T-cell (primary cell): ENCODE measurements at places on chromosomes 12 and 14.

GRCh38 chr12:6470375-6471163, at the start of gene VAMP1:
VAMP1 (minus strand) TSS chr12:6470677; CDS start chr12:6470531, 146 bp downstream.
- DNase-seq = peak; percentile 96

GRCh38 chr14:66395300-66395699, 90.9 kb upstream of the CCDC196 start:
- DNase-seq = no peak

- no peak for DNase-seq
Observed at GRCh38 chr12:111261911-111262676, 106.8 kb downstream of the PHETA1 start.

- DNase-seq = no peak
Observed at GRCh38 chr12:90999527-90999926, 5.2 kb downstream of the EPYC start.

GRCh38 chr14:90321891-90322290, 9.8 kb downstream of the NRDE2 start:
- no peak for DNase-seq

GRCh38 chr12:54933376-54933775, 51.2 kb downstream of the TESPA1 start:
- no peak for DNase-seq

GRCh38 chr14:102055181-102055901, 31.5 kb downstream of the HSP90AA1 start:
- no peak for DNase-seq

DNA sequence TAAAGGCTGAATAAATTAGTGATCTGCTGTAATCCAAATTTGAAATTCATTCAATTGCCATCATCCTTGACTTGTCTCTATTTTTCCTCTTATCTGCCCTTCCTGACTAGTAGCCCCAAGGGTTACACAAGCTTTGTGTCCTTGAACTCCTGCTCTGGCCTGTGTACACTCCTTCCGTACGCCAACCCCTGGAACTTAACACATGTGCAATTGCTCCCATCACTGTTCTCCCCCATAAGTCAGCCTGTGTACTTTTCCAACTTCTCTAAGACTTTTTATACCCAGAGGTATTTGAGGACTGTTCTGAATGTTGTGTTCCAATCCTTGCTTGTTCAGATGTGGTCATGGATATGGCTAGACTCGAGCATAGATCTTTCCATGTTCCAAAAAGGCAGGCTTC, 171.1 kb upstream of the G2E3 start:
- no peak for DNase-seq

DNA sequence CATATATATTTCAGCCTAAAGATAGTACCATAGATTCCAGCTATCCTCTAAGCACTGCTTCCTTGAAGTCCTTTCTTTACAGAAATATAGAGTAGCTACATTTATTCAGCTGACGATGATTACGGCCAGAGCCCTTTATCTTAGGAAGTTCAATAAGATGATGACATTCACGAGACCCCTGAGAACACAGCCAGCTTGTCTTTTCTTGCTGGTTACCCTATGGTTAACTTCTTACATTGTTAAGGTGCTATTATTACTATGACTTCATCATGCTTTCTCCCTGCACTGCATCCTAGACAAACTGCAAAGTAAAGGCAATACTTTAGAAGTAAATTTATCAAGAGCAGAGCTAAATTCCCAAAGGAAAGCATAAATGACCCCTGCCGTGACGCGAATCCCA, 214.4 kb upstream of the LRFN5 start:
- DNase-seq = no peak

- no peak for DNase-seq
Observed at GRCh38 chr12:112828541-112828940, 37.0 kb downstream of the RPH3A start.

DNA sequence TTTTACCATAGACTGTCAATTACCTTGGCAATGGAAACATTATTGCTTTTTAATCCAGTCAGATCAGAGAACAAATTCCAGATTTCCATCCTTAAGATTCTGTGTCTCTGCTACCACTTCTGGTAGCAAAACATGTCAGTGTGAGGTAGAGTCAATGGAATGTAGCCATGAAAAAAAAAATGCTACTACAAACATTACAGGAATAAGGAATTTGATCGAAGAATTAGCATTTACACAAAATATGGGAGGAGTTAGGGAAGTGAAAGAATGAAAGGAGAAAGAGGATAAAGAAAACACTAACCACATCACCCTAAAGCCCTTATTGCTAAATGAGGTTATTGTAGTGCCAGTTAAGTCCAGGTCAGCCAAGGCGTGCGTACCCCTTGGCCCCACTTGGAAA, 9.2 kb downstream of the MED21 start:
- DNase-seq = no peak

DNA sequence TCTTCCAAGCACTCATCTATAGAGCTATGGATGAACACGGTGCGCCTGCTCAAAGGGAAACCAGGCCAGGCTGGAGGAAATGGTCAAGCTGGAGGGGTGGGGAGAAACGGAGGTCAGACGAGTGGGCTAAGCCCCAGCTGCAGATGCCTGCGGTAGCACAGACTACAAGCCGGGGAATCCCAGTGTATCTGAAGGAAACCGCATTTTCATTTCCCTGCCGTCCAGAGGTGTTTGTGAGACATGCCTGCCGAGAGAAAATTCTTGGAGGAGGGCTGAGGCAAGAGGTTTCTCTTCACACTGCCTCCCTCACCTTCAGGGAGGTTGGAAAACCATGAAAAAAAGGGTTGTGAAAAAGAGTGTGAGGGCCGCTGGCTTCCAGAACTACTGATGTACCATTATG, 102.0 kb upstream of the FOXN3 start:
- DNase-seq = no peak

DNA sequence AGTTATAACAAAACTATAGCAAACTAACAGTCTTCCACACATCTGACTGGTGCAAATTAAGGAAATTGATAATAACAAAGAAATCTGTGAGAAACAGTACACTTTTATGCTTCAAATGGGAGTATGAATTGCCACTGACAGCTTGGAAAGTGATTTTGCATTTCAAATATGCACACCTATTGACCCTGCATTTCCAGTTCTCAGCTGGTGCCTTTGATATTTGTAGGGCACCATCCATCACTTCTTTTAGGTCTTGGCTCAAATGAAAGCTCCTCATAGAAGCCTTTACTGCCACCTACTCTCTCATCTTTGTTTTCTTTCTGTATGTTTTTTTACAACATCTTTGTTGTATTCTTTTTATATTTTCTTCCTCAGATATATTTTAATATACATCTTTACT, 125.1 kb downstream of the ST8SIA1 start:
- DNase-seq = no peak

- no peak for DNase-seq
Observed at GRCh38 chr14:74917646-74918081, 5.4 kb downstream of the RPS6KL1 start.

GRCh38 chr14:82060219-82060618, 526.6 kb upstream of the SEL1L start:
- no peak for DNase-seq

- DNase-seq = no peak
Observed at GRCh38 chr12:117439531-117440001, 78.1 kb upstream of the NOS1 start.

- DNase-seq = no peak
Observed at GRCh38 chr12:51152953-51153352, 20.0 kb downstream of the TFCP2 start.

DNA sequence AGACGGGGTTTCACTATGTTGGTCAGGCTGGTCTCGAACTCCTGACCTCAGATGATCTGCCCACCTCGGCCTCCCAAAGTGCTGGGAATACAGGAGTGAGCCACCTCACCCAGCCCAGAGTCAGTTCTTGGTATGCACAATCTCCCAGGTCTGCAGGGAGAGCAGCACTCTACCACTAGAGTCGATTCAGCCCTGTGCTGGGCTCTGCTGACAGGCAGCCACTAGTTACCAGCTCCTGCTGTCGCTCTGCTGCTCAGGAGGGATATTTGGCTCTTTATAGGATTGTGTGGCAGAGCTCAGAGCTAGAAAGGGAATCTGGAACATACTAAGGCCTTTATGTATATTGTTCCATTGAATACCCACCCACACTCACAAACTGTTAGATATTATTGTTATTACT, 44.3 kb downstream of the SPTB start:
- DNase-seq = no peak

GRCh38 chr14:83520837-83521236, 1987.2 kb upstream of the SEL1L start:
- DNase-seq = no peak

DNA sequence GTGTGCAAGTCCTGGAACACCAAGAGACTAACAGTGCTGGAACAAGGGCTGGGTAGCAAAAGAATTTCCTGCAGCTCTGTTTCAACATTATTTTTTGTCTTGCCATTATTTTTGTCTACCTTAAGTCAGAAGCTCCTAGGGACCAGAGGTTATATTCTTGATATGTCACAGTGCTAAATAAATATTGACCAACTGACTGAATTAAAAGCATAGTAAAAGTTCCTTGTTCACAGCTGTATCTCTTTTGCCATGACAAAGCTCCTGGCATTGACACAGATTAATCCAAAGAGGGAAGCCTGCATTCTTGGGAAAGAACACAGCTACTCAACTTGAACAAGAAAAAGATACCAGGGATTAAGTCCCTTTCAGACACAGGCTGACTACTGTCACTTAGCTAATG, 136.5 kb downstream of the SPTSSA start:
- DNase-seq = no peak

- no peak for DNase-seq
Observed at GRCh38 chr12:4824380-4824779, 85.3 kb upstream of the KCNA1 start.

DNA sequence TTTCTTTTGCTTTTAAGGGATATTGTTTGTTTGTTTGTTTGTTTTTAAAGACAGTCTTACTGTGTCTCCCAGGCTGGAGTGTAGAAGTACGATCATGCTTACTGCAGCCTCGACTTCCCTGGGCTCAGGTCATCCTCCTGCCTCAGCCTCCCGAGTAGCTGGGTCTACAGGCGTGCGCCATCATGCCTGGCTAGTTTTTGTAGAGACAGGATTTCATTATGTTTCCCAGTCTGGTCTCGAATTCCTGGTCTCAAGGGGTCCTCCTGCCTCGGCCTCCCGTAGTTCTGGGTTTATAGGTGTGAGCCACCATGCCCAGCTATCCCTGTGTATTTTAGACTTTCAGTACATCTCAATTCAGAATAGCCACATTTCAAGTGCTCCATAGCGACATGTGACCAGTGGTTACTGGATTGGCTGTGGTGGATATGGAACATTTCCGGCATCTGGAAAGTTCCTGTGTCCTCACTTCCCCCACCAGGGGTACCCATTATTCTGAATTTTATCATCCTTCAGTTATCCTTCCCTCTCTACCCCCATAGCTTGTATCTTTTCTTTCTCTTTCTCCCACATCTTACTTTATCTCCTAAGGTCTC, 61.1 kb downstream of the HRK start:
- DNase-seq = no peak

- DNase-seq = no peak
Observed at GRCh38 chr12:19234171-19234704, 104.7 kb downstream of the PLEKHA5 start.

DNA sequence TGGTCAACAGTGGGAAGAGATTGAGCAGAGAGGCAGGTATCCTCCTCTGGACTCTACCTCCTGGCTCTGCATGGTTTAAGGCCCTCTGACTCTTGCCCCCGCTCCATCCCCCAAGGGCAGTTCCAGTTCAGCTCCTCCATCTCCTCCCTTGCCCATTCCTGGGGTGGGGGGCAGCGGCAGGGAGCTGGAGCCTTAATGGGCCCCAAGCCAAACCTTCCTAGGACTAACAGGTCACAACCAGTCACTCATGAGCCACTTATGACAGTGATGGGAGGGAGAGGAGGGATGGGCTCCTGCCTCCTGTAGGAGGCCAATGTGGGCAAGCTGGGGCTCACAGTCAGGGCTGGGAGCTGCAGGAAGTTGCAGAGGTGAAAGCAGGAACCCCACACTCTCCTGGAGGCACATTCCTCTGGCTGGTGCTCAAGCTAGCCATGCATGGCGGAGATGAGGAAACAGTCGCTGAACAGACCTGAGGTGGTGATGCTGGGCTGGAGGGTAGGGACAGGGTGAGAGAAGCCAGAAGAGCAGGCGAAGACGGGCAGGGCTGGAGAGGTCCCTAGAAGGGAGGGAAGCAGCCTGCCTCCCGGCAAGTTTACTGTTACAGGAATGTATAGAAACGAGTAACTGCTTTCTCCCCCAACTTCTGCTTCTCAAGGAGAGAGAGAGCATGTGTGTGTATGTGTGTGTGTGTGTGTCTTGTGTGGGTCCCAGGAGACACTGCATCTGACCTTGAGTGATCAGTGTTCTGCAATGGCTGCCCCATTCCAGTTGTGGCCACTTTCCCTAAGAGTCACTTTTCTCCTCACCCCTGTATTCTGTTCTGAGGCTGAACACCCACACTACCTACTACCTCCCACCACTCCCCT, 5.0 kb upstream of the RAPGEF3 start:
- no peak for DNase-seq

DNA sequence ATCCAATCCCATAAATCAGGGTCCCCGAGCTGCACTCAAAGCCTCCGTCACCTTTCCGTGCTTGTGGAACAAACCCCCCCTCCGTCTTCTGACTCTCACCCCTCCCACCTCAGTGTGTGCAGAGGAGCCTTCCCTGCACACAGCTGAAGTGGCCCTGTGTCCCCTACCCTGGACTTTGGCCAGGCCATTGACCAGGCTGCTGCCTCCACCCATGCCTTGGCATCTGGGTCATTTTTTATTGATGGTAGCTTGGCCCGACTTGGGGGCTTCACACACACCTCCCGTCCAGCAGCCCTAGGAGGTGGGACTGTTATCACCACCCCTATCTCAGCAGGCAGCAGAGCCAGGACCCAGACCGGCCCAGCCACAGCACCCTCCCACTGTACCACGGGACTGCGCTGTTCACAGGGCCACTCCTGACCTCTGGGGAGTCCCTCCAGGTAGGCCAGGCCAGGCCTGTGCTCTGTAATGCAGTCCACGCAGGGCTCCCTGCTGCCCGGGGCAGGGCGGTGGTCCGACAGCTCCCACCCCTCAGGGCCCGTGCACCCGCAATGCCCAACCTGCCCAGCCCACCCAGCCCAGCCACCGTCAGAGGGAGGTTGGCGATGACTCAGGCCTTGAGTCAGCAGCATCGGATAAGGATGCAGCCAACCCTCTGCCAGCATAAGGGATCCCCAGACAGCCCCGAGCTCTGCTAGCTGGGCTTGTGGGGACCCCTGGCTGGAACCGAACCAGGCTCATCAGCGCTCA, 9.2 kb upstream of the INF2 start:
- DNase-seq = no peak

GRCh38 chr14:75720842-75721498, 59.9 kb downstream of the TTLL5 start:
- DNase-seq = no peak

- no peak for DNase-seq
Observed at GRCh38 chr12:105748806-105749600, 389.8 kb downstream of the NUAK1 start.

DNA sequence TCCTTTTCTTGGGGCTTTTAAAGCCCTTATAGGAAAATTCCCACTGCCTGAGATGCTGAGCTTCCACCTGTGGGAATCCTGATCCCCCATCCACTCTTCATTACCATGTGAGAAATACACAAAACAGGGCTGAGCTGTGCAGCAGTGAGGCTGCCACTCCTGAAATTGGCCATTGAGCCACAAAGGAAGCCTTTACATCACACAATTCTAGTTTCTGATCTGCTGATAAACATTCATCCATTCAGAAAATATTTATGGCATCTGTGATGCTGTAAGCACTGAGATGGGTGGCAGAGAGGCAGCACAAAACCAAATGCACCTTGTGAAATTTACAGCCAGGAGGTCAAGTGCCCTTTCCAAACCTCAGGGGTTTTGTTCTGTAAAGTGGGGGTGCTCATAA, 26.2 kb upstream of the CMKLR1 start:
- DNase-seq = no peak
